G401 (cell line): ENCODE measurements at places on chromosomes 4 and X. TPM values are rescaled to one million over a fixed set of nuclear protein-coding genes. Genes with fewer than 3 reads are reported as not detected.
A peak's percentile ranks its signal among the peaks of the same experiment; 100 is the strongest.

- DNase-seq, result no peak
These were observed 144.8 kb downstream of the NWD2 start for GRCh38 chr4:37389366-37389765.

DNA sequence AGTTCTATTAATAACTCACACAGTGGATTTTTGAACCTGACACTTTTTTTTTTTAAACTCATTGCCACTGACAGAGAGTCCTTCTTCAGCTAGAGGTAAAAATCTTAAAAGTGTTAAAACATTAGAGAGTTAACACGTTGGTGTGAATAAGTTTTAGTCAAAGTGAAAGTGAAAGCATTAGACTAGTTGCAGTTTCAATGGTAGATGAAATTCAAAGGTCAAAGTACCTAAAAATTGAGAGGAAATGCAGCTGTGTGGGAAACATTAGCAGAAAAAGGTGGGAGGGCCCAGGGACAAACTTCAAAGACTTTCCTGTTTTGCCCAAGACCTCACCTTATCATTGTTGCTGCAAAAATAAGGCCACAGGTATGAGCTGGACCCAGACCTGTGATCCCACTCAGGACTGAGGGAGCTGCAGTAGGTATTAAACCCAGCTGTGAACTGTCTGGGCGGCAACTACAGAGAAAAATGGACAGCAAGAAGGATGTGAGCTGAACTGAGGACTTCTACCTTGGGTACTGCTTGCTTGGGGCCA lies 17.6 kb upstream of the GABRA4 start:
- no peak for DNase-seq

CT45A5 gene
- total RNA-seq, result 0.61 TPM in 1 of 2 replicates, not detected in the other

DNA sequence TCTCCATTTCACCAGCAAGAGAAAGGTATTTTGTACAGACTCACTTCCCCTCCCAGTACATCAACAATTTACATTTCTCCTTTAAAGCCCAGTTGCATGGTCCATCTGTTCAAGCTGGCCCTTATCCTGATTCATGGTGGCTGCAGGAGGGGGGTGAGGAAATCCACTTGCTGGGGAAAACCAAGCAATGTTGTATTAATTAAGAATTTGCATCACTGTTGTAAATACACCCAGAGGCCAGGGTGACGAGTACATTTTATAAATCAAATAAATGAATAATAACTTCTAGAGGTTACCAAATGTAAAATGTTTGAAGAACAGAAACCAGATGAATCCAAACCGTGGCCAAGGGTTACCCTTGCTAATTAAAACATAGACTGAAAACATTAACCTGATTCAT lies 395.9 kb upstream of the INTU start:
- DNase-seq, result peak; percentile 42

GRCh38 chr4:15376145-15376544 lies 51.7 kb upstream of the C1QTNF7 start:
- no peak for DNase-seq

SLC6A8 gene
- total RNA-seq, result 13.1 and 14.5 TPM in 2 replicates

EXOC1L gene
- not detected in 2 replicates for total RNA-seq

TMEM154 gene
- total RNA-seq, result not detected in 2 replicates

DNA sequence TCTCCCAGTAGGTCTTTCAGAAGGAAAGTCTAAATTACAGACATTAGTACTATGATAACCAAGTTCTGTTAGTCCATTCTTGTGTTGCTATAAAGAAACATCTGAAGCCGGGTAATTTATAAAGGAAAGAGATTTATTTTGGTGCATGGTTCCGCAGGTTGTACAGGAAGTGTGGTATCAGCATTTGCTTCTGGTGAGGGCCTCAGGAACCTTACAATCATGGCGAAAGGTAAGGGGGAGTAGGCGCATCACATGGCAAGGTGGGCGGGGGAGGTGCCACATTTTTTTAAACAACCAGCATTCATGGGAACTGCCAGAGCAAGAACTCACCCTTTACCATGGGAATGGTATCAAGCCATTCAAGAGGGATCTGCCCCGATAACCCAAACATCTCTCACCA lies 26.2 kb upstream of the USP46 start:
- DNase-seq, result no peak

DNA sequence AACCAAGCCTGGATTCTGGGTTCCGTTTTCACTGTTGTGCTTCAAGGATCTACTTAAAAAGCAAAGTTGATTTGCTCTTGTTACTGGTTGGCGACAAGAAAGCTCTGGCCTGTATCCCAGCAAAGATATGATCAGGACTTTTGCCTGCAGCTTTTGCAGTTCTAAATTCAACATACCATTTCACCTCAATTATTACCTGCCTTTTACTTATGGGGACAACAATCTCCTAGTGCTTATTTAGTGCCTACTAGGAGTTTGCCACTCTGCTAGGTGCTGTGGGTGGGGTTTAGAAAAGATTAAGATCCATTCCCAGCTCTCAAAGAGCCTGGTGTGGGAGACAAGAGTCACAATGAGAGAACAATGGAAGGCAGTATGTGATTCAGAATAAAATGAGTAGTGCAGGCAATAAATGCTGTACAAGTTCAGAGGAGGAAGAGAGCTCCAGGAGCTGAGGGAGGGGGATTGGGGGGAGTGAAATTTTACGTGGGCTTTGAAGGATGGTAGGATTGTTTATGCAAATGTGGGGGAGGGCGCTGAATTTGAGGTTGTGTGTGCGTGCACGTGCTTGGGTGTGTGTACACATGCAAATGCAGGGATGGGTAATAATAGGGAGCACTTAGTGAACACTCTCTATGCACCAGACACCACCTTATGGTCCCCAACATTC lies 5.0 kb upstream of the TMEM164 start:
- no peak for DNase-seq
